M059J (cell line): ENCODE measurements at places on chromosomes 3 and 15. TPM values are rescaled to one million over a fixed set of nuclear protein-coding genes. Genes with fewer than 3 reads are reported as not detected.

DNA sequence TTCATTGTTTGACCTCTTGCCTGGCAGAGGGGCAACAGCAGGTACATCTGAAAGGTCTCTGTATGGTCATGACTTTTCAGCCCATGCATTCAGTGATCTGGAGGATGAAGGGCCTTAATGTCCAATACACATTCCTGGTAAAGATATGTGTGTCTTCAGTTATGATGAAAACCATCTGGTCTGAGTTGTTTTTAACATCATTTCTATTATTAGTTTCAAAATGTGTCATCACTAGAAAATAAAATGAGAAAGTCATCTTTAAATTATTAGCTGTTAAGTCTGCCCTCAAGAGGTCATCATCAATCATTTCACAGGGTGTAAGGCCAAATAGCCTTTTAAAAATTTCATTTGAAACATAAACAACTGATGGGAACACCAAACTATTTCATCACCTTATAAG lies 92.1 kb upstream of the PLSCR4 start:
- no peak for DNase-seq

DNA sequence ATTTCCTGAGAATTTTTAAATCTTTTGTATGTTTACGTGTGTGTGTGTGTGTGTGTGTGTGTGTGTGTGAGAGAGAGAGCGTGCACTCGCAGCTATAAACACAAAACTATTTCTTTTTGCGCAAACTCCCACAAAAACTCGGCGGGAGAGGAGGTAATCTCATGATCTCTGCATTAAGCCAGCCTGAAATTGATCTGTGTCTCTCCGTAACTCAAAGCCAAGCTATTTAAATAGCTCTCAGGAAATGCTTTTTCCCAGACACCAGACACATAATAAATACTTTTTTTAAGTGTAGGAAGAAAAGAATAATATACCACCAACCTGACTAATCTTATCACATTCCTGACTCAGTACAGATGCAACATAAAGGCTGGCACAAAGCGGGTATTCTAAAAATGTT lies 226.8 kb downstream of the MAGI1 start:
- no peak for DNase-seq

GRCh38 chr15:84785053-84785452 lies 32.1 kb upstream of the ALPK3 start:
- no peak for DNase-seq

GRCh38 chr3:140086642-140087041 lies 151.7 kb downstream of the CLSTN2 start:
- no peak for DNase-seq

DNA sequence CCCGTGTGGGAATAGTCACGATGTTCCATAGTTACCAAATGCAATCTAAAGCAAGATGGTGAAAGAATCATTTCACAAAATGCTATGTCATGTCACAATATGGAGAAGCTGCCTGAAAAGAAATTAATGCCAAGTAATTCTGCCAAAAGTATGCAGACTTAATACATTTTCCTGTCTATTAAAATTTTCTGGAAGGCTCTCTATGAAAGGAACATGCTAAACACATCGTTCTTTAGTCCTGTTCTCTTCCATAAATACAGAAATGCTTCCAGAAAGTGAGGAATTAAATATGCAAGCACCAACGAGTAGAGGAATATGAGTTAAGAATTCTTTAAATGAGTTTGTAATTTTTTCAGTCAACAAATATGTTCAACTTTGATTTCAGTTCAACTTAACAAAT lies 266.8 kb upstream of the CRBN start:
- DNase-seq: no peak

GRCh38 chr15:62637574-62637897 lies 405.0 kb upstream of the TPM1 start:
- DNase-seq: peak; percentile 26

GRCh38 chr3:86989006-86989405 lies 1.9 kb downstream of the VGLL3 start:
- DNase-seq: no peak

The RMDN3 gene
- total RNA-seq: 13.5 and 19.2 TPM in 2 replicates

The CLDN1 gene
- total RNA-seq: 1.5 and 1.8 TPM in 2 replicates

The ERICH6 gene
- total RNA-seq: 0.07 TPM in 1 of 2 replicates, not detected in the other

The SLC28A1 gene
- total RNA-seq: not detected in 2 replicates

The PARP15 gene
- 0.20 TPM in 1 of 2 replicates, not detected in the other for total RNA-seq

The KBTBD8 gene
- 1.0 and 2.9 TPM in 2 replicates for total RNA-seq
